ENCODE measurements at places on chromosomes 3 and 15.
A peak's percentile ranks its signal among the peaks of the same experiment; 100 is the strongest.

DNA sequence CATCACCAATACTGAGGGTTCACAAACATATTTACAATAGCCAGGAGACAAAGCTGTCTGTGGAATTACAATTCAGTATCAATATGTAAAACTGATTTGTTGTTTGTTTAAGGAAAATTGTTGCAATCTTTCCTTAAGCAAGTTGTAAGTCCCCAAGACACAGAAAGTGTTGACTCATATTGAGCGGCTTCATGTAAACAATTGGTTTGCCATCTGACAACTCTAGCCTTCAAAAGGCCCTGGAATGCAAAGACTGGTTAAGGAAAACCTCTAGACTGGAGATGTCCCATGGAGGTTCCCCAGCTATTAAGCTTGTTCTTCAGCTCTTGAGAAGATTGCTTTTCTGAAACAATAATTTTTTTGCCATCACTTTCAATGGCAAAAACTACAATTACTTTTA is 283.7 kb upstream of the PROK2 start:
- no peak for DNase-seq

DNA sequence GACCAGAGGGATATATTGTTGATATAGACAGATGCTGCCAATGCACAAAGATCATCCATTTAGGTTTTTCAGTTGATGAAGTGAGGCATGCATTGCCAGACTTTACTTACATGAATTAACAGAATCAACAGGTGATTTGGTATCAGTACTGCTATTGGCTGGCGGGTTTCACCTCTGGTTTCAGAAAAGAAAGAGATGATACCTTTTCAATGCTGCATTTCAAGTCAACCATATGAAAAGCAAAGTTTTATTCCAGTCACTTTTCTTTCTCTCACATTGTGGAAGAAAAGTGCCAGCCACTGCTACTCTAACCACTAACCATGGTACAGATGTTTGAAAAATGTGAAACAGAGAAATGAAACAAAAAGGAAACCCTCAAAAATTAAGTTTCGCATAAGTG is 289.1 kb downstream of the TIGIT start:
- DNase-seq = no peak

- DNase-seq = no peak
These were observed 462.0 kb downstream of the PDCD6IP start for GRCh38 chr3:34260271-34261000.

GRCh38 chr3:16264708-16265454 is at the start of the genes DPH3 and OXNAD1:
DPH3 (minus strand) TSS chr3:16264943; CDS start chr3:16264876, 67 bp downstream.
OXNAD1 (plus strand) TSS chr3:16265212; CDS start chr3:16270953, 5,741 bp downstream.
- DNase-seq = peak; percentile 100

DNA sequence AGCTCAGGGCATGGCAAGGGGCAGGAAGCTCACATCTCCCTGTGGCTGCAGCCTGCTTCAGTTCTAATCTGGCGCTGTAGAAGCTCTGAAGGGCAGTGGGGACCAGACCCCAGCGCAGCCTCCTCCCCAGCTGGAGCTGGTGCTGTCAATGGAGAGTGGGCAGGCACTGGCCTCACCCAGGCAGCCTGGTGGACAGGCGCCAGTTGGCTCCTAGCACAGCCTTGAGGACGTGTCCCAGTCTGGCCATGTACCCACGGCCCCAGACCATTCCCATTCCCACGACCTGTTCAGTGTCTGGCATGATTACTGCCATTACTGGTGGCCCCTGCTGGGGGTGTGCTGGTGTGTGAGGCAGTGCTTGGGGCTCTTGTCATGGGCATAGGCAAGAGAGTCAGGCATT is 16.3 kb downstream of the TYRO3 start:
- DNase-seq = no peak

- DNase-seq = no peak
These were observed 23.1 kb upstream of the RHO start for GRCh38 chr3:129505341-129505740.

DNA sequence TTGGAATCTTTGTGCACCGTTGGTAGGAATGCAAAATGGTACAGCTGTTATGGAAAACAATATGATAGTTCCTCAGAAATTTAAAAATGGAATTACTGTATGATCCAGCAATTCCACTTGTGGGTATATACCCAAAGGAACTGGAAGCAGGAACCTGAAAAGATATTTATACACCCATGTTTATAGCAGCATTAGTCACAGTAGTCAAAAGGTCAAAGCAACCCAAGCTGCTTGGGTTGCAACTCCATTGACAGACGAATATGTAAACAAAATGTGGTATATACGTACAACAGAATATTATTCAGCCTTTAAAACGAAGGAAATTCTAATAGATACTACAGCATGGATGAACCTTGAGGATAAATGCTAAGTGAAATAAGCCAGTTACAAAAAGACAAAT is 35.0 kb upstream of the CAPN3 start:
- DNase-seq = no peak

DNA sequence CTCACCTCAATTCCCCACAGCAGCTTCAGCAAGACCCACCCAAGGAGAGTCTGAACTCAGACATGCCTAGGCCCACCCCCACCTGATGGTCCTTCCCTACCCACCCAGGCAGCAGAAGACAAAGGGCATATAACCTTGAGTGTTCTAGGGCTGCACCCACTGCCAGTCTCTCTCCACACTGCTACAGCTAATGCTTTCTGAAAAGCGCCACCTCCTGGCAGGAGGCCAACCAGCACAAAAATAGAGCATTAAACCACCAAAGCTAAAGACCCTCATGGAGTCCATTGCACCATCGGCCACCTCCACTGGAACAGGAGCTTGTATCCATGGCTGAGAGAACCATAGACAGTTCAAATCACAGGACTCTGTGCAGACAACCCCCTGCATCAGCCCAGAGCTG is 11.3 kb upstream of the RPL39L start:
- DNase-seq = peak; percentile 89

DNA sequence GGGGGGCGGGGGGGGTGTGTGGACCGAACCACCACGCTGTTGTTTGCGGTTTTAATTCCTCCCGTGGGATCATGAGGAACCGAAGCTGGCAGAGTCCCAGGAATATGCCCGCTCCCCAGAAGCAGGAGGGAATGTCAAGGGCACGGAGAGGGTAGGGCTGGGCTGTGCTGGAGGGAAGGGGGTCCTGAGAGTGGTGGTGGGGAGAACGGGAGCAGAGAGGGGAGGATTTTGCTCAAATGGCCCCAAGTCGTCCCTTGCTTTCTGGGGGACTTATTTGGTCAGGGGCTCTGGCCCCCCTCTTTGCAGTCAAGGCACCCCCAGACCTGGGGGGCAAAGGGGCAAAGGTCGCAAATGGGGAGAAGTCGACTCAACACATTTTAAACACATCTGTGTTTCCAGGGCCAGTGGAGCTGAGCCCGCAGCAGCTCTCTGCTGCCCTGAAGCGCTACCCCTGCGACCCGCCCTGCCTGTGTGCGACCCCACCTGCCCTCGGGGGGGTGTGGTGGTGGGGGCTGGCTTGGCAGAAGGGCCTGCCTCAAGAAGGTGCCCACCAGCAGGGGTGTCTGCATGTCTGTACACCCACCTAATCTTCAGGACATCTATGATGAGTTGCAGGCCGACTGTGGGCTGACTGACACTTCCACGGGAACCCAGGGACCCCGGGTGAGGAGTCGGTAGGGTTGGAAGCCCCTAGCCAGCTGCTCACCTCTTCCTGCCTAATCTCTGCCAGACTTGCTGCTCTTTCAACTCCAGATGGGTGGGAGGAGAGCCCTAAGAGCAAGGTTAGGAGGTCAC is 602 bp upstream of the ATP2B2 start:
- no peak for DNase-seq
